ENCODE measurements at places on chromosomes 4 and X.

DNA sequence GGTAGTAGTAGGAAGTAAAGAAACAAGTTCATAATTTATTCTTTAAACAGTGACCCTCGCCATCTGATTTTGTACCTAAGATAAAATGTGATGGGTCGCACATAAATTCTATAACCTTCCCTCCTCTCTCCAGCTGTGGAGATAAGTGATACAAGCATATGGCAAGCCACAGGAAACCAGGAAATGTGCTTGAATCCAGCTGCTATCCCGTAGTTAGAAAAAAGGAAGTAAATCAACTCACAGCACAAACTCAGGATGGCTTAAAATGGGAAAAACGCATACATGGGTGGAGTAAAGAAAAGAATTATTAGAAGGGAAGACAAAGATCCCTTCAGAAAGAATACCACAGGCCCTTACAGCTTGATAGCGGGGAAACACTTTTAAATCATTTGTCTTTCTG is 78.2 kb downstream of the ZNF827 start:
- DNase-seq, result no peak

DNA sequence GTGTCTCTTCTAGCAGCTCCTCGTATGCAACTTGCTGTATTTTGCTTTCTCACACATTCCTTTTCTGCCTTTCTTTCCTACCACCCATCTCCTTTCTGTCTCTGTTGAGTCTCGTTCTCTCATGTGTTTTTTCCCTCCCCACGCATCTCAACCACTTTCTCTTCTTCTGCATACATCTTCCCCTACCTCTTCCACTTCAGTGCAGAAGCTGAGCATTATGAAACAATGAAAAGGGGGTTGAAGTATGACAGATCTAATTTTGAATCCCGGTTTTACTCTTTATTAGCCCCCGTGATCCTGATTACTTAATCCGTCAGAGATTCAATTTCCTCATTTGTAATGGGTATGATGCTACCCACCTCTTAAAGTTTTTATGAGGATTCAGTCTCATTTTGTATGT is 7.3 kb downstream of the FAM241A start:
- DNase-seq, result no peak

GRCh38 chr4:59412739-59413138 is 1787.4 kb upstream of the ADGRL3 start:
- DNase-seq, result no peak

DNA sequence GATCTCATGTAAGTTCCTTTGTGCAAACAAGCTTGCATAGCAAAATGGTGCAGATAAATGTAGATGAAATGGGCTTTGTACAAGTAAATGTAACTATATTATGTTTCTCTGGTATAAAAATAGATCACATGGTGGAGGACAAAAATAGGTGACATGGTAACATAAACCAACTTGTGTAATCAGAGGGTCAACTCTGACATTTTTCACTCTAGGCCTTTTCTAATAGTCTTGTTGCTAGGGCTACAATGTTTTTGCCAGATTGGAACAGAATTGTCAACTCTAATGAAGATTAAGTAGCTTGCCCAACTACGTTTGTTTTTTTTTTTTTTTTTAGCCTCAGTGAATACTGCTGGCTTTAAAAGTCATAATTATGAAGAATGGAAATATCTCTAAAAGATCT is 11.5 kb downstream of the MAD2L1 start:
- no peak for DNase-seq

DNA sequence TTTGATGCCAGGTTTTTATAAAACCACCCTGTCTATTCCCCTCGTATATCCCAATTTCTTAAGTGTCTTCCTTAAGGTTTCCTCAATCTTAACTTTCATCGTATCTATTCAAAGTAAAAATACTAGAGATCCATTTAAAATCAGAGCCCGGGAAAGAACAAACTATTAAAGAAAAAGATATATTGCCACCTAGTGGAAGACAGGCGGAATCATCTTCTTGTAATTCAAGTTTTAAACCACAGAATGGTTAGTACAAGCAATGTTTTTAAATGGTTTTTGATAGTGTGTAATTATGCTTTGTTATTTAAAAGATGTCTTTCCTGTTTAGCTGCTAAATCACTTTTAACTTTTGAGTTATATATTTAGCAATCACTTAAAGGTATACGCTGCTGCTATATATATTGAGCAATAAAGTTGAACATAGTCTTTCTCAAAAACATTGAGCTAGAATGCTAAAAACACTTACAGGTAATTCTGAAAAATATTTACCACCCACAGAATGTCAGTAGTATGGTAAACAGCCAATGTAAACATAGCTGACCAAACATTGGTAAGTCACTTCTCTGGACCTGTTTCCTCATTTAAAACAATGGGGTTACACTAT is 18.2 kb downstream of the PRDM8 start:
- no peak for DNase-seq

- no peak for DNase-seq
Measured at GRCh38 chr4:92307181-92307580, 3.4 kb downstream of the GRID2 start.

GRCh38 chrX:129686422-129686948 is 31.7 kb upstream of the APLN start:
- no peak for DNase-seq

DNA sequence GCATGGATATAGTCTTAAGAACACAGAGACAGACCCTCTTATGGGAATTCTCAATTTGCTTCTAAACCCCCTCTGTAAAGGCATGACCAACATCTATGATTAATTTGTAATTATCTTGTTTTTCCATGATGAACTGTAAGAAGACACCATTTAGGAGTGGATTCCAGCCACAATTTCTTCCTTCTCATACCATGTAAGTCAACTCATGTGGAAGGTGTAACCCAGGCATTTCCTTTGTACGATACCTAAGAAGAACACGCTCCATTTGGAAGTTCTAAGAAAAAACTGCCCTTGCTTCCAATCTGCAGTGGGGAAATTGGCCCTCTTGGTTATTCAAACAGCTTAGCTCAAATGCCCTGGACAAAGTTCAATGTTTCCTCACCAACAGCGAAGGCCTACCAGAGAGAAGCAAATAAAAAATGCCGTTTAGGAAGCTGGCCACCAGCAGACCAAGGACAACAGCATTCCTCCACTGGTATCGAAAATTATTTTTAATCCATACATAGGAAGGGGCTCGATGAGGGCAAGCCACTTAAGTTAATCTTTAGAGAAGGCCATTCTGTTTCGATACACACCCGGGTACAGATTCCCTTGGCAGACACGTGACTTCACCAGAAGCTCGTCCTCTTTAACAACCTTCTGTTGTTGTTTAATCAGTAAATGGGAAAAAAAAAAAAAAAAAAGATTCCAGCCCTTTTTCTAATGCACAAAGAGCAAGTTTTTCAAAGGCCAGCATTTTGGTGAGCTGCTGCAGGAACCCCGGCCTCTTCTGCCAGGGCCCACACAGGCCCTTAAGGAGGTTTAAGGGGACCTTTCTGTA is 2.6 kb downstream of the DHRSX start:
- no peak for DNase-seq
